ENCODE measurements at places on chromosomes 12 and 14.

DNA sequence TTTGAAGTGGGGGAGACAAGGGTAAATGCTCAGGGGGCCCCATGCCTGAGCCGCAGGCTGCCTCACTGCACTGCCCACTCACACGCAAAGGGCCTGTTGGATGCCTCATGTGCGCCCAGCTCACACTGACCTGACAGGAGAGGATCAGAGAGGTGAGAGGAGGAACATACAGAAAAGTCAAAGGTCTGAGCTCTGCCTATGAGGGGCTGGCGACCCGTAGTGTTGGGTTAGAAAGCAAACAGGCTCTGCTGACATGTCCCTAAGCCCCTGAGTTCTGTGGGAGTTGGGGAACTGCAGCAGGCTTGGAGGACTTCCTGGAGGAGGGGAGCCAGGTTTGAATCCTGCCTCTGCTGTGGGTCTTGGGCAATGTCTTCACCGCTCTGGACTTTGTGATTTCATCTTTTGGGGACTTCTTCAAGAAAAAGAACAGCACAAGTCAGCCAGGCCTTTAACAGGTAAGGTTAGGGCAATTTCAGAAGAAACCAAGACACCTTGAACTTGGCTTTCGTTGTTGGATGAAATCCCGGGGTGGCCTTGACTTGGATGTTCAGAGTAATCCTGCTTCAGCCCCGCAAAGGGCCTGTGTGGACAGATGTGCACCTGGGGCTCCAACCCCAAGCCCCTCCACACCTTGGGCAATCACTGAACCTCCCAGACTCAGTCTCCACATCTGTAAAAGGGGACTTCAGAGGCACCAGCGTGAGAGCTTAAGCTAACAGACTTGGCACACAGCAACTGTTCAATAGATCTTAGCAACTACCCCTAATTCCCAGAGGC lies 116.8 kb downstream of the SCARB1 start:
- DNase-seq = no peak

GRCh38 chr14:45678163-45678562 lies 425.2 kb upstream of the MIS18BP1 start:
- no peak for DNase-seq

GRCh38 chr12:73798523-73798922 lies 739.1 kb upstream of the ATXN7L3B start:
- DNase-seq = no peak

DNA sequence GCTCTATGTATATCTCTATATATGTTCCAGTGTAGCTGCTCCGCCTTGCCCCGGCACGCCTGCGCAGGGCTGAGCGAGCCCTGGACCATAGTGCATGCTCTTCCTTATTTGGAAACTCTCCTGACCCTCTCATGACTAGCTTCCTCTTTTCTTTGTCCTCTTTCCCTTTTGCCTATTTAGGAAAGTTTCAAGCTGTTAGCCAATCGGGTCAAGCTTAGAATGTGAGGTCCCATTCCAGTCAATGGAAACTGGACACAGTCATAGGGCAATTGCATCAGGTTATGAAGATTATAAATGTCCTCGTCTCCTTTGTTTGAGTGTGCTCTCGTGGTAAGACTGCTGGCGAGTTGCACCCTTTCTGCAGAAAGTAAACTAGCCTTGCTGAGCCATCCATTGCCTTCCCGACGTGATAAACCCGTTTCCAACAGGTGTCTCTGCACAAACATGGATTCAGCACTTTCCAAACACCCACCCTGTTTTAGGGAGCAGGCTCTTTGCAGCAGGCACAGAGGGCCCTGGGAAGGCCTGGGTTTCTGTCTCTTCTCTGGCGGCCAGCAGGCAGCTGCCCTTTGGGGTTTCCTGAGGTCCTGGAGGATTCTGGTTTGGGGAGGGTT lies 30.9 kb downstream of the CCDC92 start:
- no peak for DNase-seq

- no peak for DNase-seq
Measured at GRCh38 chr14:71475916-71476315, 456.3 kb upstream of the RGS6 start.

- DNase-seq = no peak
Measured at GRCh38 chr14:50344876-50345563, 32.9 kb downstream of the DMAC2L start.

DNA sequence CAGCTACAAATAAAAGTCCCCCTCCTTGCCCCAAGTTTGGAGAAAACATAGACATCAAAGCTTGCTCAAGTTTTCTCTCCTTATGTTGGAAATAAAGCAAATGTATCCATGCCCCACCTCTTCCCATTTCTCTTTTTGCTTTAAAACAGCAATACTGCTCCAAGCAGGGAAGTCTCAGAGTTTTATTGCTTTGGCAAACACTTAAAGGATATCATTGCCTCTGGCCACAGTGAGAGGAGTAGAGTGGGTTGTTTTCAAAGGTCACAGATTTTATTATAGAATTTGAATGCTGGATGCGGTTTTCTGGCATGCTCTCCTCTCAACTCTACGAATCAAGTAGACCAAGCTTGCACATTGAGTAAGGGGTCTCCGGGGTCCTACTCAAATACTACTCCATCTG lies 149.7 kb downstream of the TTC7B start:
- DNase-seq = no peak

DNA sequence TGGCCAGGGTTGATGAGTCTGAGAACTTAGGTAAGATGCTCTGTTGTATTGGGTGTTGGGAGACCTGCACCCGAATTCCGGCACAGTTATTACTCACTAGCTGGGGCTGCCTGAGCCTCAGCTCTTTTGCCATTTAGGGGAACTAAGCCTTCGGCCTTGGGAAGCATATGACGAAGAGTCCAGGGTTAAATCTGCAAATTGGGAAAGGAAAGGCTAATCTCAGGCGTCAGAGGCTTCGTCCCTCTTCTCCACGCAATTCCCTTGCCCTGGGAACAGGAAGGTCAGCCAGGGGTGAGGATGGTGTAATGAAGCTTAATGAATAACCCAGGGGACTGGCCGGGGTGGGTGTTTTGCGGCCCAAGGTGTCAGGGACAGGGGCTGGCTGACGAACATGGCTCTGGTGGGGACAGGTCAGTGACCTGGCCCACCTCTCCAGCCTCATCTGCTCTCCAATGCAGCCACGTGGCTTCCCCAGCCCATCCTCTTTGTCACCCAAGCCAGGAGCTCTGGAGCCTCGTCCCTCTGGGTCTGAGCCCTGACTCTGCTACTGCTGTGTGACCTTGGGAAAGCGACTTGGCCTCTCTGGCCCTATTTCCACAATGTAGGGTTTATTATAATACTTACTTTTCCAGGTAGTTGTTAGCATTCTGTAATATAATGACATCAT lies 3.8 kb upstream of the SDSL start:
- no peak for DNase-seq

DNA sequence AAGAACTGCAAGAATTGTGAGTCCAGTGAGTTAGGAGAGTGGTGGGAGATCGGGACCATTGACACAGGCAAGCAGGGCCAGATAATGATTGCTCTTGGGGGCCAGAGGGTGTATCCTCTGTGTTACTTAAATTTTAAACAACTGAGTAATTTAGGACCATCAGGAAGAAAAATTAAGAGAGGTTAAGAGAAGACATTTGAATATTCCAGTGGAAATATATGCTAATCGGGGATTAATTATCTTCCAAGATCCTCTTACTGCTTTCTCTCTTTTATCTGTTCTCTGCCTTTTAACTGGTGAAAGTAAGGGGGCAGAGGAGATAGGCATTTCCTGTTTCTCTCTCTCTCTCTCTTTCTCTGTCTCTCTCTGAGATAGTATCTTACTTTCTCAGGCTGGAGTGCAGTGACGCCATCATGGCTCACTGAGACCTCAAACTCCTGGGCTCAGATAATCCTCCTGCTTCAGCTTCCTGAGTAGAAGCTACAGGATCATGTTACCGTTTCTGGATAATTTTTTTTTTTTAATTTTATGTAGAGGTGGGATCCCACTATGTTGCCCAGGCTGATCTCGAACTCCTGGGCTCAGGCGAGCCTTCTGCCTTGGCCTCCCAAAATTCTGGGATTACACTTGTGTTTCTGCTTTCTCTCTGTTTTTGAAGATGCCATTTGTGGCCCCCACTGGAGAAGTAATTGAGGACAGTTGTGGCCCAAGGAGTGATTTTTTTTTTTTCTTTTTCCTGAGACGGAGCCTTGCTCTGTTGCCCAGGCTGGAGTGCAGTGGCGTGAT lies 85.1 kb downstream of the DIP2B start:
- no peak for DNase-seq

GRCh38 chr12:33876618-33877017 lies 145.7 kb upstream of the ALG10 start:
- DNase-seq = no peak

DNA sequence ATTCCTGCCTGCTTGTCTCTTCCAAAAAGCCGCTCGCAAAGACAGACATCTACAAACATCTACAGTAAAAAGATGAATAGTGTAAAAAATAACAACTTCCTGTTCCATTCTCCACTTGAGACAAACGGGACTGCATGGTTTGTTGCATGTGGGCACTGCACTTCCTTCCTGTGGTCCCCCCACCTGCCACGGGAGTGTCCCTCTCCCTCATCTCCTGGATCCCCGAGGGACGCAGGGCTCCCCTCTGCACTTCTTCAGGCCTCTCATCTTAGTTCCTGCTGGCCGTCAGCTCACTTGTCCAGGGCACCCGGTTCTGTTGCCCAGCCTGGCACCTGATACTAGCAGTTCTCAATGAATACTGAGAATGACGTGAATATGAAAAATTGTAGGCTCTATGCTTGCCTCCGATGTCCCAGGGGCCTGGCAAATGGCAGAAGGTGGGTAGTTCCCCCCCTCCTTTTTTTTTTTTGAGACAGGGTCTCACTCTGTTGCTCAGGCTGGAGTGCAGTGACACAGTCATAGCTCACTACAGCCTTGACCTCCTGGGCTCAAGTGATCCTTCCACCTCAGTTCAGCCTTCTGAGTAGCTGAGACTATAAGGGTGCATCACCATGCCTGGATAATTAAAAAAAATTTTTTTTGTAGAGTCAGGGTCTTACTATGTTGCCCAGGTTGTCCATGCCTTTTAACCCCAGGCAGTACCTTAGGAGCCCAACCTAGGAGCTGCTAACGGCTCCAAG lies 3.5 kb upstream of the KLC1 start:
- no peak for DNase-seq

GRCh38 chr12:1398673-1399072 lies 195.7 kb downstream of the FBXL14 start:
- DNase-seq = no peak

DNA sequence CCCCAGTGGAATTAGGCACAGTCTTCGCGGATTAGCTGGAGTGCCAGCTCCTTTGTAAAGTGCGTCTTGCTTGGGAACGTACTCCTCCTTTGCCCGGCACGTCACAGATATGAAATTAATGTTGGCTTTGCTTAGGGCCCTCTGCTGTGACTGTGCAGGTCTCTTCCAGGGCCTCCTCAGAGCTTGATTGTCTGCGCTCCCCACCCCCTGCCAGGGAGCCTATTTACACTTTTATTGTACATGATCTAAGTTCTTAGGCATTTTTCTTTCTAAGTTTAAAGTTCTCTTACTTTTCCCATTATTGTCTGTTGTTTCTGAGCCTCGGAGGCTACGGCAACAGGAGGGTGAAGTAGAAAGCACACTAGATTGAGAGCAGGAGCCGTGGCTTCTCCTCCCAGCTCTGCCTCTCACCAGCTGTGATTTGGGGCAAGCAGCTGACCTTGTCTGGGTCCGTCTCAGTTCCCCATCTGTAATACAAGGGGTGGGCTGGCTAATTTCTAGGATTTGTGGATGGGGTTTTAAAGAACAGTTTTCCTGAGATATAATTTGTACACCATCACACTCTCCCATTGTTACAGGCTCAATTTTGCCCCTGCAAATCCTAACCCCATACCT lies 81.8 kb downstream of the TSPAN9 start:
- no peak for DNase-seq

GRCh38 chr14:94376108-94376975 lies 12.1 kb downstream of the SERPINA1 start:
- DNase-seq = no peak

DNA sequence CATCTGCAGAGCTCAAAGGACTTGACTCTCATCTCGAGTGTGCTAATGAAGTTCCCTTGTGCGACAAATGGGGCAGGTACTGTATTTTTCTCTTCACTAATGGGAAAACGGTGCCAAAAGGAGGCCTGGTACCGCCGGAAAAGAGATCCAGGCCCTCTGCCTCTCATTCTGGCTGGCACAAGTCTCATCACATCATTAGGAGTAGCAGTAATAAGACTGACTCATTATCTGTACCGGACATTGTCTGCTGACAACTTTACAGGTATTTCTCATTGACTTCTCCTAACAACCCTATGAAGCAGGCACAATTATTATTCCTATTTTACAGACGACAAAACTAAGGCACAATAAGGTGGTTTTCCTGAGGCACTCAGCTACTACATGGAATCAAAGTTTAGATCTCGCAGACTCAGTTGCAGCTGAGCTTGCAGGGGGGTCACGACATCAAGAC lies 668 bp downstream of the APPL2 start:
- DNase-seq = peak; percentile 56

- DNase-seq = no peak
Measured at GRCh38 chr12:33265033-33265731, 174.4 kb downstream of the SYT10 start.

DNA sequence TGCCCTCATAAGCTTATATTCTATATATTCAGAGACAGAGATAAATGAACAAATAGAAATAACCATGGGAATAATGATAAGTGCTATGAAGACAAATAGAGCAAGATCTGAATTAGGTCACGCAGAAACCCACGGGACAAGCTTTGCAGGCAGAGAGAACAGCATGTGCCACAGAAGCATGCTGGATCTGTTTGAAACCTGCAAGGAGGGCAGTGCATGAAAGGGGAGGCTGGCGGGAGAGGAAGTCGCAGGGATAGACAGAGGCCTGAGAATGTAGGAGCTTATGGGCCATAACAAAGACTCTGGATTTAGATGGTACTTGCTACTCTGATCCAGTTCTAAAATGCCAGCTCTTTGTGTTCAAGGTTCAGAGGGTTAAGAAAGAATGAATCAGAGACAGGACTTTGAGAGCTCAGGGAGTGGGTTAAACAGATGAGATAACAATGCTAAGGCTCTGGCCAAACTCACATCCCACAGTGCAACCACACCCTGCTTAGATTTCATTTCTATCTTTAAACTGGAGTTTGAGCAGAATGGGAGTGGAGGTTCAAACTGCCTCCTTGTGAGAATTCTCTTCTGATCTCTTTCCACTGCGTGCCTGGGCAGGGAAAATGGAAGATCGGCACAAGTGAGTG lies 49.2 kb upstream of the PPP1R12A start:
- no peak for DNase-seq

DNA sequence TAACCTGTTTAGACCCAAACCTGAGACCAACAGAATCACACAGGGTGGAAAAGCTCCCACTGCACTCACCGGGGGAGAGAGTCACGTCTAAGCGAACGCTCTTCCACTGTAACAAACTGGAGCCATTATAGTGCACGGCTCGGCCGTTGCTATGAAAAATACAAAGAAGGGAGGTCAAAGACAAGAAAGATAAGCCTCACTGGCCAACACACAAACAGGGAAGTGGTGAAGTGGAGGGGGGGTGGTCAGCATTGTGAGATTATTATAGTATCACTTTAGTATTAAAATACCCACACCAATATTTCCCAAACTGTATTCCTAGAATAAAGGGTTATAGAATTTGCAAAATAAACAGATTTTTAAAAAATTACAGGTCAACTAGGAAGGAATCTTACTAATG lies 90.9 kb downstream of the TRAFD1 start:
- no peak for DNase-seq

Data from pons (tissue), 1 donor.